Fibroblast of skin of back (primary cell): ENCODE measurements at places on chromosomes 4 and X.
A peak's percentile ranks its signal among the peaks of the same experiment; 100 is the strongest.

DNA sequence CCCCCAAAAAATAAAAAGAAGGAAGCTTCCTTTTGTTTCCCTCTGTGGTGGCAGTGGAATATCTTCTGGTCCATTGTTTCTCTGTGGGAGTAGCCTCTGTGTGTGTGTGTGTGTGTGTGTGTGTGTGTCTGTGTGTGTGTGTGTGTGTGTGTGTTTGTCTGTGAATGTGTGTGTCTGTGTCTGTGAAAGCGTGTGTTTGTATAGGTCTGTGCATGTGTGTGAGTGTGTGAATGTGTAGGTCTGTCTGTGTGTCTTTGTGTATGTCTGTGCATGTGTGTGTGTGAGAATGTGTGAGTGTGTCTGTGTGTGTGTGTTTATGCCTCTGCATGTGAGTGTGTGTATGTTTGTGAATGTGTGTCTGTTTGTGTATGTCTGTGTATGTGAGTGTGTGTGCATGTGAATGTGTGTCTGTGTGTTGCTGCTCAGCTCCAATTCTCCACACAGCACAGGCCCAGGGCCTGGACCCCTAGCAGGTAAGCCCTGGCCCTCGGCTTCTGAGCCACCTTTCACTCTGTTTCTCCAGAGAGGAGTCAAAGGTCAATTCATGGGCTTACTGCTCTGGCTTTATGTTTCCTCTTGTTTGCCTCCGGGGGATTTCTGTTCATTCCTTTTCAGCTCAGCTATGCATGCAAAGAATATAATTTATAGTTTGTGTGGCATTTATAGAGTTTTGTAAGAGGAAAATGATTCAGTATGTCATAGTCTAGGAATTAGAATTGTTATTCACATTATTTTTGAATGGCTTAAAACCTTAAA lies 89.8 kb downstream of the UCHL1 start:
- peak; percentile 41 for DNase-seq

GRCh38 chr4:120692964-120693363 lies 229.6 kb downstream of the PRDM5 start:
- DNase-seq, result peak; percentile 86

DNA sequence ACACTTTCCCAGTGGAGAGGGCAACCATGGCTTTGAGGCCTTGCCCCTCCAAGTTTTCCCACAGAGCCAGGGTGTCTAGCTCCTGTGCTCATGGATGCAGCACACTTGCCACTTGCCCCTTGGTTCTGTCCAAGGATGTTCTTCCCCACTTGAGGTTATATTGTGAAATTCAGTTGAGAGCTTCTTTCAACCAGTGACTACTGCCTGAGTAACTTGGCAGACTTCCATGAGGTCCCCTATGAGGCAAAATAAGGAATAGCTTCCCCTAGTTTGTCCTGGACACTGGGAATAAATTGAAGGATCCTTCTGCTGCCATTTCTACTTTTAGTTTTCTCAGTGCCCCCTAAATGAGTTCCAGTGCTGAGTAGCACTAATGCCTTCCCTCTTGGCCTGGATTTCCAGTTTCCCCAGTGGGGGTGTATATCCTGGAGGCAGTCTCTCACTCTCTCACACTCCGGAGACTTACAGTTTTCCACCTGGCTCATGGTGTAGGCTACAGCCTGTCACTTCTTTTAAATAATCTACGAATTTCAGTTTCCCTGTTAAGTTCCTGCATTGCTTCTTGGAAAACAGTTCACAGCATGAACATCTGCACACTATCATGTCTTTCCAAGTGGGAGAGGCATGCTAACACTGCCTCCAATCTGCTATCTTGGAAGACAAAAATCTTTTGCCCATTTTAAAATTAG lies 36.4 kb upstream of the ADH4 start:
- DNase-seq, result peak; percentile 66

GRCh38 chrX:68372665-68373064 lies 60.6 kb downstream of the OPHN1 start:
- DNase-seq, result no peak

- DNase-seq, result no peak
These were observed 1.6 kb downstream of the KCTD8 start for GRCh38 chr4:44446801-44447562.

- DNase-seq, result no peak
These were observed 90.2 kb downstream of the ARHGAP10 start for GRCh38 chr4:147822128-147822527.

- DNase-seq, result peak; percentile 4
These were observed 32.1 kb upstream of the BEND2 start for GRCh38 chrX:18252644-18253359.

GRCh38 chr4:72900952-72901351 lies 168.6 kb downstream of the COX18 start:
- no peak for DNase-seq

DNA sequence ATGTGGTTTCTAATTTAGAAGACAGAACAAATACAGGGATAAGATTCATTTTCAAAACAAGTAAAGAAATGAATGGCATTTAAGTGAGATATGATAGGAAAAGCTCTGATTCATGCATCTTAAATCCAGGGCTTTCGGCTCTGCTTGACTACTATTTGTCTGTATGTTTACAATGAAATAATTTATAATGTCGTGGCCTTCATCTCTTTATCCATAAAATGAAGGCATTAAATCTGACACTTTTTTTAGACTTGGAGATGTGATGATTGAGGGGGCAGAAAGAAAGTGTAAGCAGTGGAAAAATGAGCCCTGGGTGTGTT lies 115.7 kb upstream of the KIT start:
- no peak for DNase-seq

DNA sequence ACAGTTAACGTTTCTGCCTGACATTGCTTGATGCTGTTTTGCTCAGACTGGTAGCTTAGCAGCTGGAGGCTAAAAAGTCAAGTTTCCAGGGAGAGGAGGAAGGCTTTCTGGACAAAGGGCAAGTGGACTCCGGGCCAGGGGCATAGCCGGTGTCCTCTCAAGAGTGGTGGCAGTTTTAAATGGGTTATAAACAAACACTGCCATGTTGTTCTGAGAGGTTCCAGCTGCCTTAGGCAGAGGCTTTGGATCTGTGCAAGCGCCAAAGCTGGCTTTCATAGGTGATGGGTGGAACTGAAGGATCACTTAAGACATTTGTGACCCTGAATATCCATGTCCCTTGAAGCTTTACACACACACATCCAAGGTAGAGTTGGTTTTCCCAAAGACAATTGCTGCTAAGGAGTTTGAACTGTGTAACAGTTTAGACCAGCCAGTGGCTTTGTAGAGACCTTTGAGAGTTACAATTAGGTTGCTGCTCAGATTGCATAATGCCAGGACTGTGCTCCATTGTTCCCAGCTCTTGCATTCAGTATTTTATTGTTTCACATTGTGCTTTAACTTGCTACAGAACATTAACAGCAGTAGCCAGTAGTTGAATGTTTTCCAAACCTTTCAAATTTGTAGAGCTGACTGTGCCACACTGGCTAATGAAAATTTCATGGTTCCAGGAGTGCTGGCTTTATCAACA lies 54.1 kb upstream of the AP1S2 start:
- no peak for DNase-seq

GRCh38 chrX:41913476-41913875 lies 9.9 kb downstream of the CASK start:
- no peak for DNase-seq

DNA sequence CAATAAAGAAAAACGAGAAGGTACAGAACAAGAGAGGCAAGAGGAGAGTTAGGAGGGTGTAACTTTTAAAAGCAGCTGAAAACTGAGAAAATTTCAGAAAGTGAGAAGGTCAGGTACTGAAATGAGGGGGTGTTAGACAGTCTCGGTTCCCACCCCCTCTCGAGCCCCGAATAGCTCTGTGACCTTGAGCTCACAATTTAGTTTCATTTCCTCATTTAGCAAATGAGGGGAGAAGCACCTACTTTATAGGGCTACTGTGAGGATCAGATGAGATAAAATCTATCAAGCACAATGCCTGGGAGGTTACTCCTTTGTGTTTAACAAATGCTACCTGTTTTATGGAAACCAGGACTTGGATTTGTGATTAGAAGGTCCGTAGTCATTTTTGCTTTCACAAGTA lies 4.9 kb downstream of the UGT8 start:
- DNase-seq, result no peak

DNA sequence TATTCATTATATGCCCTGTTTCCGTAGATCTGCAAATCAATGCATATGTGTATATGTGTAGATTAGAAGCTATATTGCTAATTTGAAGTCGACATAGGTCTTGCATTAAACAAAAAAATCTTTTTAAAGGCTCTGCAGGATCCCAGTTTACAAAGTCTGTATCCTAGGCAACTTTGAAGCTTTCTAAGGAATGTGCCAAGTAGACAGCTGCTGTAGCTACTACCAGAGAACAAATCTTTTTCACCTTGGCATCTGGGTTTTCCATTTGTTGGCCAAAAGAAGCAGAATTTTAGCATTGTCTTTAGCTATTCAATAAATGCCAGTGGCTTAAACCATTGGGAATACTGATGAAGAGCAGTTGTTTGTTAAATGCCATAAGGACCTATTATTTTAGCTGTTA lies 88.0 kb downstream of the NAA11 start:
- no peak for DNase-seq

DNA sequence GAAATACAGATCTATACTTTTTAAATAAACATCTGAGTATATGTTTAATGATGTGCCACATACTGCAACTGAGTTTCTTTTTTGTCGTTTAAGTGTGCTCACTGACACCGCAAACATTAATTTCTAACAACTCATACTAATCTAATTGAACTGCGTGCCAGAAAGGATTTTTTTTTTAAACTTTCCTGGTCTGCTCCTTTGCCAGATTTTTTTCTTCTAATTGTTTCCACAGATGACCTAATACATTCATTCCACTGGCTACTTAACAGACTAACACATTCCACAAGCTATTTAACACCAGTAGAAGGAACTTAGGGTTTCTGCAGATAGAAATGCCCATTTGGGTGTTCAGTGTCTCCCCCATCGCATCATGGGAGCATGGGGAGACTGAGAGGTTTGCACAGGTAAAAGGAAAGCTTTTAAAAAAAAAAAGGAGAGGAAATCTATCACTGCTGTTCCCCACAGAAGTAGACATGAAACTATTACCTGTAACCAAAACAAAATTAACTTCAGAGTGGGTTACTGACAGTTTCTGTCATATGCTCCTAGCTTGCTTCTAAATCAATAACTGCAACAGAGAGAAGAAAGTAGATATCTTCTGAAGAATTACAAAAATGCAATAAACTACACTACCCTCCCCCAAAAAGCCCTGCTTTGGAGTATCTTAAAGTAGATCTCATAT lies 31.6 kb downstream of the SH3KBP1 start:
- peak; percentile 64 for DNase-seq
